ENCODE measurements at places on chromosomes 1 and 21.

GRCh38 chr1:170707959-170708655 is 44.2 kb downstream of the PRRX1 start:
- DNase-seq = no peak

DNA sequence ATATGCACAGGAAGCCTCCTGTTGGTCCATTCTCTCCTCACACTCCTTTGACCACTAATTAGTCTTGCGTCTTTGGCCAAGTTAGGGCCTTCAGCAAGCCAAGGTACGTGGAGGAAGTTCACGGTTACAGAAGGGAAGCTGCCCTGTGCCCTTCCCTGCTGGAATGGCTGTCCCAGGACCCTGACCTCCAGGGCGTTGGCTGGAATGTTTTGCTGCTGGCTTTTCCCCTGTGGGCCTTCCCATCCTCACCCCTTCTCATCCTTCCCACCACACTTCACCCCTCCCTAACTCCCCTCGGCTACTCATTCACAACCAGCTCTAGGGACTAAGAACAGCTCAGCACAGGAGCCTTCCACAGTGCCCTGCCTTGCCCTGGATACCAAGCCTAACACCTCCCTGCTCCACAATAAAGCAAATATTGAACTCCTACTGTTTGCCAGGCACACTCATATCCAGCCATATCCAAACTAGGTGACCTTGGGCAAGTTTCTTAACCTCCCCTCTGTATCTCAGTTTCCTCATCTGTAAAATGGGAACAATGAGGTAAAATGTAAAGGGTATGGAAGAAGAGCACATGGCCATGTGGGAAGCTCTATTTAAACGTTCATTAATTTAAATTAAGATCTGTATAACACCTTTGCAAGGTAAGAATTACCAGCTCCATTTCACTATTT is 8.8 kb upstream of the CDCP2 start:
- no peak for DNase-seq

- no peak for DNase-seq
These were observed 39.1 kb upstream of the GBP5 start for GRCh38 chr1:89311757-89312156.

DNA sequence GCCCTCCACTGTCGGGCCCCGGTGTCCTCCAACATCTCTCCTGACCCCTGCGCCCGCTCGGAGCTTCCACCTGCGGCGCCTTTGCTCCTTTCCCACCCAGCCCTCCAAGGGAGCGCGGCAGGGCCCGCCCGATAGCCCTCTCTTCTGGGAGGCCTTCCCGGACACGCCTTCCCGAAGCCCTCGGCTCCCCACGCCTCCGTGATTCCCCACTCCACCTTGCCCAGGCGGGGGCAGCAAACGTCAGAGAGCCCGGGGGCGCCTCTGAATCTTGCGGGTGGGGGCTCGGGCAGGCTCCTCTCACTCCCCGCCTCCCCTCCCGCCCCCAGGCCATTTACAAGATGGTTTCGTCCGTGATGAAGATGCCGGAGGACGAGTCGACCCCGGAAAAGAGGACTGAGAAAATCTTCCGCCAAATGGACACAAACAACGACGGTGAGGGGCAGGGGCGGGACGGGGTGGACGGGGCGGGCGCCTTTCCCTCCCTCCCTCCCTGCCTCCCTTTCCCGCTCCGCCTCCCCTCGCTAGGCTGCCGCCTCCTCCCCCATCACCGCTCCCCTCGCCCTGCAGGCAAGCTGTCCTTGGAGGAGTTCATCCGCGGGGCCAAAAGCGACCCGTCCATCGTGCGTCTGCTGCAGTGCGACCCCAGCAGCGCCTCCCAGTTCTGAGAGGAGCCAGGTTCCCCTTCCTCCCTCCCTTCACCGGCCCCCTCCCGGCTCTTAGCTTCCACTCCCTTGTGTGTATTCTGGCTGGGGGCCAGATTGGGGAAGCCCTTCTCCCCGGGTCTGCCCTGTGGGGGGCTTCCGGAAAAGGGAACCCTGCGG is 7.1 kb downstream of the HPCA start:
- DNase-seq = no peak

GRCh38 chr1:53552146-53552861 is 93.1 kb downstream of the DMRTB1 start:
- DNase-seq = no peak

DNA sequence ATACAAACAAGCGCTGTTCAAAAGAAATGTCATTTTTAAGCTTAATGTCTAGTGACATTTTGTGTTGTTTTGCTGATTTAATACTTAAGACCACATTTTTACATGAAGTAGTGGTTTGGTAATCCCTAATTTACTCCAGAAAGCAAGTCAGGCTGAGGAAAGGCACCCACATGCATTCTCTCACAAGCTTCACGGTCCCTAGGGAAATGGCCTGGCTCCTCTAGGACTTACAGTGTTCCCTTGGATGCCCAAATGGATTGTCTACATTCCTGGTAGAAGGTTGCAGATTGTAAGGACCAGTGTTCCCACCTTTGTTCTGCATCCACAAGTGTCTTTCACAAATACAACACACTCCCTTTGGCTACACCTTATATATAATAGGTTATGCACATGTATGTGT is 9.5 kb downstream of the GPSM2 start:
- no peak for DNase-seq

- DNase-seq = no peak
These were observed 50.5 kb downstream of the ABL2 start for GRCh38 chr1:179178950-179179349.

DNA sequence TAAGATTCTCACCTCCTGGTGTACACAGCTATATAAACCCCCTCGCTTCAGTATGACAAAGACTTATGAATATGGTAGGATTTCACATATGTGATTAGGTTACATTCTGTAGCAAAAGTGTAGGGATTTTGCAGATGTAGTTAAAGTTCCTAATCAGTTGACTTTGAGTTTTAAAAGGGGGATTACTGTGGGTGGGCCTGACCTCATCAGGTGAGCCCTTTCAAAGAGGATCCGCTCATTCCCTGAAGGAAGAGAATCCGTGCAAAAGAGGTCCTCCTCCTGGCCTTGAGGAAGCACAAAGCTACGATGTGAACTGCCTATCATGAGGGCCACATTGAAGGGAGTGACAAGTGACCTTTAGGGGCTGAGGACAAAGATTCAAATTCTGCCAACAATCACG is 30.6 kb upstream of the KAZN start:
- DNase-seq = no peak

- DNase-seq = no peak
These were observed 36.6 kb downstream of the H3-3A start for GRCh38 chr1:226098870-226099835.

DNA sequence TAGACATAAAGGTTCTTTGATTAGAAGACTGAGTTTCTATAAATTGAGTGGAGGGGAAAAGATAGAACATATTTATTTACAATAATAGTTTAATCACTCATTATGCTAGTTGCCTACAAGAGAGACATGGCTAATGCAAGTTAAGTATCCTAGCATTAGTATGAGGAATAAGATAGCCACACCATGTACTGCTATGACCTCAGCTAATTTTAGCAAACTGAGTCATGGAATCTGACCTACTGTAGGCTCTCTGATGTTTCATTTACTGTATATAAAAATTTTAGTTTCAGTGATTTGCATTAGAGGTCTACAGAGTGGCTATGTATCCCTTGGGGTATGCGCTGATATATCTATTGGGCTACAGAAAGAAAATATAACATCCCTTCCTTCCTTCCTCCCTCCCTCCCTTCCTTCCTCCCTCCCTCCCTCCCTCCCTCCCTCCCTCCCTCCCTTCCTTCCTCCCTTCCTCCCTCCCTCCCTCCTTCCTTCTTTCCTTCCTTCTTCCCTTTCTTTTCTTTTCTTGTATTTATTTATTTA is 5.8 kb downstream of the AGL start:
- no peak for DNase-seq

DNA sequence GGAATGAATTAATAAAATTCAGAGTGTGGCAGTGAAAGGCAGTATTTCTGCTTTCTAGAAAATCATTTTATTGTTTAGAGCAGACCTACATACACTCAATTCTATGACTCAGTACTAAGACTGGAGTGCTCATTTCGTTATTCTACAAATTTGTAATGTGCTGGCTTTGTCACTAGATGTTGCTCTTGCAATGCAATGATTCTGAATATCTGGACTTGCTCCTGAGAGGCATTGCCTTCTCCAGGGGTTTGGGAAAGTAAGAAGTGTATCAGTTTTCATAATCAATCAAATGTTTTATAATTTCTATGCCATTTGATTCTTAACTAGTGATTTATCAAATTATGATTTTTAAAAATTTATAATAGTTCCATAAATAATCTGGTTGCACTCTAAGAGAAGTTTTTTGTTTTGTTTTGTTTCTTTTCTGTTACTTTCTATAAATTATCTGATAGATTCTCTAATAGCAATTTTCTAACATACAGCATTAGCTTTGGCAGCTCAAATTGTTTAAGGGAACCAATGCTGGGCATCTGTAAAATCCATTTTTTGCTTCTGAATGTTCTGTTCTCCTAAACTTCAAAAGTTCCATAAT is 280.5 kb upstream of the SGIP1 start:
- DNase-seq = no peak

DNA sequence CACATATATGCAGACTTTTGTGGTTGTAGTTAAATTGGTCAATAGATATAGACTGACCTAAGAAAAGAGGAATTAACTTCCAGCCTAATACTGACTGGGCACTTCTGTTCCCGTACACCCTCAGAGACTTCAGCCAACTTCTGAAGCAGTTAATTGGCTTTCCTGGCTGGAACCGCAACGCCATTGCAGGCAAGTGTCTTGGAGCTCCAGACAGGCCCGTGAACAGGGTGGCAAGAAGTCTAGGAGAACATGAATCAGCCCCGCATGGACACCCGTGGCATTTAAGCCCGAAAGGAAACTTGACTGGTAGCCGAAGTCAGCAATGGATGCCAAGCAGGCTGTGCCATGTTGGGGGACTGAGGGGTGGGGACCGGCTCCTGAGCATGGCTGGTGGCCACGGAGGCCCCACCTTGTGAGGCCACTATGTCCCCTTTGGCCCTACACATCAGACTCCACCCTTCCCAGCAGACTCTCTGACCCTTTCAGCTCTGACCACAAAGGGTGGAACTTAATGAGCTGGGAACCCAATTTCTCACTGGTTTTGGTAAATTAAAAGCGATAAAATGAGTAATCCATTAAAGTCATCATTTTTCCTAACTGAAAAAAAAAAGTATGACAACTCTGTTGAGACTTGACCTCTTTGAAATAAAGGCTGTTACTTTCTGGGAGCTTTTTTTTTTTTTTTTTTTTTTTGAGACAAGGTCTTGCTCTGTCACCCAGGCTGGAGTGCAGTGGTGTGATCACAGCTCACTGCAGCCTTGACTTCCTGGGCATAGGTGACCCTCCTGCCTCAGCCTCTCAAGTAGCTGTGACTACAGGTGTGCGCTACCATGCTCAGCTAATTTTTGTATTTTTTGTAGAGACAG is 54.1 kb downstream of the RUNX1 start:
- DNase-seq = no peak

Data from activated T-helper 1 cell treated with anti-CD3 and anti-CD28 coated beads, Interleukin-2, amount 50 U/mL, for 16 hours (primary cell).